ENCODE measurements at places on chromosomes 2 and 18.
A peak's percentile ranks its signal among the peaks of the same experiment; 100 is the strongest.

DNA sequence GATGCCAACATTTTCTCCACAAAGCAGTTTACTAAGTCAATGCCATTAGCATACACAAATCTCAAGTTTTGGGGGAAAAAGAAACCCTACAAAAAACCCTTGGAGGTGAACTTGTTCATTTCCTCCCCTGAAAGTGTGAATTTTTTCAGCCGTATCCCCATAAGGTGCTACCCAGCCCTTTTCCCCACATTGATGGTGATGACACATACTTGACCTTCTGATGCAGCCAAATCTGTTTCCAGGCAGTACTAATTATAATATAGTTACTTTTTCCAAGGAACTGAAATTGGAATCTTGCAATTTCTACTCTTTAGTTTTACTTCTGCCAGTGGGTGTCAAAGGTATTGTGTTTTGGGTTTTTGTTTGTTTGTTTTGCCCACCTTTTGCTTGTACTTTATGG, 474.5 kb downstream of the TGIF1 start:
- DNase-seq, result no peak

DNA sequence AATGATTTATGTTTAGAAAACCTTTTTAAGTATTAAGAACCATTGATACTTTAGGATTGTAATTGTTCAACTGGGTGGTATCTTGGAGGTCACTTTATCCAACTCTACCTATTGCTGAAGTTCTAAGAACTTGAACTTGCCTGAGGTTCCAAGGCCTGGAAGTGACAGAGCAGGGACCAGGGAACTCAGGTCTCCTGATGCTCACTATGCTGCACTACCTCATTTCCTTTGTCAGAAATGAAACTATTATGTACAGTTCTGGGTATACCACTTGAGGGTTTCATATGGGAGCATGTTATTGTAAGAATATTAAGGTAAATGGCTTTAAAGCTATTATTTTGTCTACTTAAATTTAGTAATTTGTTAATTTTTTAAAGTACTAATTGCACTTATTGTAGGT, 3.0 kb downstream of the MBD5 start:
- no peak for DNase-seq

GRCh38 chr2:147665105-147665504, 179.7 kb upstream of the ACVR2A start:
- DNase-seq, result no peak

DNA sequence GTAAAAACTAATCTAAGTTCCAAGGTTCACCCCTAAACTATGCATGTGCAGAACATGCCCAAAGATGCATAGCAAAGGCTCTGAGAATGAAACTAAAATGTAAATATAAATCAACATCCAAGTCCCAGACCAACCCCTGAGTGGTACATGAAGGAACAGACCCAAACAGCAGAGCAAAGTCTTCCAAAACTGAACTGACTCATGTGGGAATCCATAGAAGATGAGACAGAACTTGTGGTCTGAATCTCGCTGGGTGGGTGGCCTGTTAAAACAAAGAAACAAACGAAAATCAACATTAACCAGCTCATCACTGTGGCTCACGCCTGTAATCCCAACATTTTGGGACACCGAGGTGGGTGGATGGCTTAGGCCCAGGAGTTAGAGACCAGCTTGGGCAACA, 29.5 kb upstream of the ATRAID start:
- peak; percentile 33 for DNase-seq

GRCh38 chr2:1314254-1314653, 99.0 kb upstream of the TPO start:
- DNase-seq, result no peak

DNA sequence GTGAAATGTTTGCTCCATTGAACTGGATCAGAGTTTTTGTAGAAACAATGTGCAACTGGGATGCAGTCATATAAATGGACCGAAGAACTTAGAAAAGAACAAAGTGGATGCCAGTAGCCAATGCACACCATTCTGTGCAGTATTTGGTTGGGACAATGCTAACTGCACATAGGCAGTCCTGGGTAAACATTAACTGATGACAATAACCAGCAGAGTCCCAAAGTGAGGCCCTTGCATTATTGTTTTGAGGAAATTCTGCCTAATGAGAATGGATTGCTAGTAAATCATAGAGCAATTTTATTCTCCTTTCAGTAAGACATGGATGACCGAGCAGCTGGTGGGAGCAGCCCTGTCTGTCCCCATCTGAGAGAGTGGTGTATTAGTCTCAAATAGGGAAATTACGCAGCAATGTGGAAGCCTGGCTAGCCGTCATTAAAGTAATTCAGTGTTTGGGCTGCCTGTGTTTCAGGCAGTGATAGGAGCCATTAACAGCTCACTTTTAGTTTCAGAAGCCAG, 94.9 kb downstream of the KCTD1 start:
- DNase-seq, result no peak

- DNase-seq, result peak; percentile 66
Measured at GRCh38 chr2:173414823-173415322, 60.2 kb downstream of the CDCA7 start.

DNA sequence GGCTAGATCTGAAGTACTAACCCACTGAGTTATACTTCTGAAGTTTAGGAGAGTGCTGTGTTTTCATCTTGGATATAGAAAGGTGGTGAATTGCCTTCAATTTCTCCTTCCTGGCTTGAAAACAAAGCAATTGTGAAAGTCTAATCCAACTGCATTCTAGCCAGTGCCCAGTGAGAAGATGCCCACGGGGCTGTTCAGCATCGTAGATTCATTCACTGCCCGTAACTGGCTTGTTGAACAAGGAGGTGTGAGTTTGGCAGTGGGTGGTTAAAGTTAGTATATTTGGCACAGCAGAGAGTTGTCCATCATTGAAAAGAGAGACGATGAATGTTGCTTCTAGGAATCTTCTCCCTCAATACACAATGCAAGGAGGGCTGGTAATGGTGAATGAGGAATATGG, 82.3 kb upstream of the RND3 start:
- DNase-seq, result no peak

DNA sequence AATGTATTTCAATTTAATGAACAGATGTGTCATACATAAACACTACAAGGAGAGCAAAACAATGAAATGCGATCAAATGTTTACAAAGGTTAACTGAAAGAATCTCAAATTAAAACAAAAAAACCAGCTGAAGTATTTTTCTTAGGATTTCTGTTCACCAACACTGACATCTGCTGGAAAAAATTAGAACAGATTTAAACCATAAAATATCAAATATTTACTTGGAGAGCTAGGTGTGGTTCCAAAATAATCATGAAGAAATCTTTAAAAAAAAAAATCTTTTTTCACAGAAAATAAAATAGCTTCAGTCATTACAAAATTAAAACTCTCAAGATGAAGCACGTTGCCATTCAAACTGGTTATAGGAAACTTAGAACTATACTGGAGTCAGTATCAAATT, 13.8 kb downstream of the MMADHC start:
- DNase-seq, result no peak

GRCh38 chr2:11342551-11343367, 1.7 kb downstream of the ROCK2 start:
- DNase-seq, result peak; percentile 72

GRCh38 chr2:164146441-164146840, 410.6 kb upstream of the FIGN start:
- DNase-seq, result peak; percentile 26

- DNase-seq, result no peak
Measured at GRCh38 chr2:3204031-3204821, 173.4 kb downstream of the EIPR1 start.

DNA sequence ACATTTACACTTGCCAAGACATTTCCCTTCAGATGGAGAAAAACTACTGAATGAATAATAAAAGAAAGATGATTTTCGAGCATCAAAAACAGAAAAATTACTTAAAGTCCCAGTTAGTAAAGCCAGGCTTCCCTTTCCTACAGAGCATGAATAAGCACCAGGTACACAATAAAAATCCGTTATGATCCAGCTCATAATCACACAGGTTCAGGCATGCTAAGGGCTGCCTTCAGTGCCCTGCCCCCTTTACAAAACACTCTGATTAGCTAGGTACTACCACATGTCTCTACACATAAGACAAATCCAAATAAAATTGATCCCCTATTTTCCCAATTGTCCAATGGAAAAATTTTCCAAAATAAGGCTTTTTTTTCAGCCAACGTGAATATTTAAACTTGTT, 413.2 kb upstream of the LRATD1 start:
- no peak for DNase-seq

DNA sequence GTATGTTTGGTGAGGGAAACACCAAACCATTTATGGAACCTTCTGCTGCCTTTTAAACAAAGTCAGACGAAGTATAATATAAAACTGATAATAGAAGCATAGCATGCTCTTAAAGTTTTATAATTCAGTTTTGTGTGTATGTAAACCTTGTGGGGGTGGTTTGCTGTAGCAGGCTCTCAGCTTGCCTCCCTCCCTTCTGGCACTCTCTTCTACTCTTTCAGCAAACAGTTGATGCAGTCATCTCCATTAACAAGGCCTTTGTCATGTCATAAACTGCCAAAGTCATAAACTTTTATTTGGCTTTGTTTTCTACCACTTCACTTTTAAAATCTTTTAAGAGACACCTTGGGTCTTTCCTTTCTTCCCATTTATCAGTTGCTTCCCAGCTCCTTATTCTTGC, 448.2 kb upstream of the SETBP1 start:
- DNase-seq, result no peak

GRCh38 chr2:47534179-47534919, 131.4 kb downstream of the MSH2 start:
- peak; percentile 86 for DNase-seq

DNA sequence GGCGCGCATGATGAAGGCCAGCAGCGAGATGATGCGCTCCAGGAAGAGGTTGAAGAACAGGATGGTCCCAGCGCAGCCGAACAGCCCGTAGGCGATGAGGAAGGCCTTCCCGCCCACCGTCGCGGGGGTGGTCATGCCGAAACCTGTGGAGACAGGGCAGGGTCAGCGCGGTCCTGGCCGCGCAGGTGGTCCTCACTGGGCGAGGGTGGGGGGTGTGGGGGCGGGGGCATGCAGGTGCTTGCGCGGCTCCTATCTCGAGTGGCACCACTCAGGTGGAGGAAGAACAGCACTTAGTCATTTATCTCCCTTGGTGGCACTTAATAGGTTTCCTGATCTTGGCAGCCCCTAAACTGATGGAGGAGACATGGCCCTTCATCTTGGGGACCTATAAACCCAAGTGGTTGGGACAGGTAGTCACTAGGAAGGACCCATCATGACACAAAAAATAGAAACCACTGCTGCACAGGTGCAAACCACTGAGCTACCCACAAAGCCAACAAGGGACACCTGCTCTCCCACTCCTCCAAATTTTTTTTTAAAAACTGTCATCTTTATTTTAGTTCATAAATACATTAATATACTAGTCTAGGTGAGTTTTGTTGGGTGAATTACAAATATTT, 118.8 kb downstream of the MSH2 start:
- no peak for DNase-seq
